COR-L47 (cell line): ENCODE measurements at places on chromosomes 7 and 10.

DNA sequence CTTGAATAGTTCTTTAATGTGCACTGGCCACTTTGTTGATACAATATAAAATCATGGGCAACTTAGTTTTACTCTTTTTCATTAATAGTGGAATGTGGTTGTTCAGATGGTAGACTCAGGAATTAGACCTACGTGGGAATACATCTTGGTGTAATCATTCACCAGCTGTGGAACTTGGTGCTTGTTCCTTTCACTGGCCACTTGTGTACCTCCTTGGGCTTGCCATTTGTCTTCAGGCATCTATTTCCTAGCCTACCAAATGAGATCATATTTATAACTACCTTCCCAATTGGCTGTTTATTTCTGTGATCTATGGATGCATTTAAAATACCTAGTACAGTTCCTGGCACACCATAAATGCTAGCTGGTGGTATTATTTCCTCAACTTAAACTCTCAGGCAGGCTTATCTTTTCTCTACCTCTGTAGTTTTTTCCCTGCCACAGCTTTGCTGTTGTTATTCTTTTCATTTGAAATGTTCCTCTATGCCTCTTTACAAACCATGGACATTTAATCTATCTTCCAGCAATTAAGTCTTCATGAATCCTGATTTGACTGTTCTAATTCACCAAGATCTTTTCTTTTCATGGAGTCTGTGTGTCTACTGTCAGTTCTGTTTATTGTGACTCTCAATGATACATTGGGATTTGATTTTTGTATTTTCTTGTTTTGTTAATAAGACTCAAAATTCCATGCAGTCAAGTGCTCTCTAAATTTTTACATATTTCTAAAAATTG lies 113.0 kb downstream of the ADAM22 start:
- no peak for DNase-seq

- DNase-seq: no peak
These were observed 300.6 kb downstream of the ZEB1 start for GRCh38 chr10:31619531-31620061.

DNA sequence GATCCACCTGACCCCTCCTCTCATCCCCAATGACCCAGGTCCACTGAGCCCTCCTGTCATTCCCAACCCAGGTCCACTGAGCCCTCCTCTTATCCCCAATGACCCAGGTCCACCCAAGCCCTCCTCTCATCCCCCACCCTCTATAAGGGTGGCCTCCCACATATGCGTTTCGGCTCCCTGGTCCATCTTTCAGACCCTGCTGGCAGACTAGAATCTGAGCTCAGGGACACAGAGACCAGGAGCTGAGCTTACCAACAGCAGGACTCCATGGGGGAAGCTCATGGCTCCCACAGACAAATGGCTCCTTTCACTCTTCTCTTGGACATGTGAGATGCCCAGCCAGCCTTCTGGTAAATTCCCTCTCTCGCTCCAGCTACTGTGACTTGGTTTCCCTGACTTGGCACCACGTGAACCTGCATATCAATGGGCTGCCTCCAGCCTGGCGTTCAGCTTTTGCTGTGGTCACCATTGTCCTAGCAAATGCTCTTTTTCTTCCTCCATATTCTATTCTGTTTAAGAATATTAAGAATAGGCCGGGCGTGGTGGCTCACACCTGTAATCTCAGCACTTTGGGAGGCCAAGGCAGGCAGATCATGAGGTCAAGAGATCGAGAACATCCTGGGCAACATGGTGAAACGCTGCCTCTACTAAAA lies 24.8 kb upstream of the INPP5A start:
- no peak for DNase-seq

GRCh38 chr7:142513178-142513955 lies 235.9 kb upstream of the PRSS1 start:
- no peak for DNase-seq

- DNase-seq: no peak
These were observed 29.7 kb downstream of the PPIF start for GRCh38 chr10:79376751-79377556.

GRCh38 chr7:2930310-2931033 lies 86.4 kb upstream of the GNA12 start:
- no peak for DNase-seq

DNA sequence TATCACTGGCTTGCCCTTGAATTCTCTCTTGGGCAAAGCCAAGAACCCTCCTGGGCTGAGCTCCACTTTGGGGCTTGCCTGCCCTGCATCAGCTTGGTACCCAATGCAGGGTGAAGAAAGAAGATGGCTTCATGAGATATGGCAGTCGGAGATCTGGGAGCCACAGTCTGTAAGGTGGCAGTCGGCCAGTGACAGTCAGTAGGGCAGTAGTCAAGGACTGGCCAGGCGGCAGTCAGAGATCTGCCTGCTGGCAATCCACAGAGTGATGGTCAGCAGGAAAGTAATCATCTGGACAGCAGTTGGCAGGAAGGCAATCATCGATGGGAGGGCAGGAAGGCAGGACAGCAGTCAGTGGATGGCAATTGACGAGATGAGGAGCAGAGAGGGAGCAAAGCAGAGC lies 32.6 kb upstream of the CNNM1 start:
- no peak for DNase-seq

DNA sequence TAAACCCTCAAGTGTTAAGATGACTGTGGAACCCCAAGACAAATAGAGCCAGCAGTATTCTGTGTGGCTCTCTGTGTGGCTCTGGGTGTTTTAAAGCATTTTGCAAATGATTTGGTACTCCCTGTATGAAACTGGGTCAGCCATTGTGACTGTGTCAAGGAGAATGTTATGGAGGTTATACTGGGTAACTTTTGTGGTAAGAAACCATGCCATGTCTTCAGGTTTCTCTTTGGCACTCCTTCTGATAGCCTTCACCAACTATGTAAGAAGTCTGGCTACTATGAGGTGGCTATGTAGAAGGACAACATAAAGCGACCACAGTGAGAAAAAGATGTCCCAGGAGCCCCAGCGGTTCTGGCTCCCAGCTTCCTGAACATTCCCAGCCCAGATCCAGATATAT lies 226.6 kb upstream of the RHOBTB1 start:
- DNase-seq: no peak

GRCh38 chr10:75187961-75188426 lies 22.6 kb upstream of the VDAC2 start:
- peak; percentile 18 for DNase-seq

- no peak for DNase-seq
These were observed 21.6 kb upstream of the SAR1A start for GRCh38 chr10:70191972-70192305.

DNA sequence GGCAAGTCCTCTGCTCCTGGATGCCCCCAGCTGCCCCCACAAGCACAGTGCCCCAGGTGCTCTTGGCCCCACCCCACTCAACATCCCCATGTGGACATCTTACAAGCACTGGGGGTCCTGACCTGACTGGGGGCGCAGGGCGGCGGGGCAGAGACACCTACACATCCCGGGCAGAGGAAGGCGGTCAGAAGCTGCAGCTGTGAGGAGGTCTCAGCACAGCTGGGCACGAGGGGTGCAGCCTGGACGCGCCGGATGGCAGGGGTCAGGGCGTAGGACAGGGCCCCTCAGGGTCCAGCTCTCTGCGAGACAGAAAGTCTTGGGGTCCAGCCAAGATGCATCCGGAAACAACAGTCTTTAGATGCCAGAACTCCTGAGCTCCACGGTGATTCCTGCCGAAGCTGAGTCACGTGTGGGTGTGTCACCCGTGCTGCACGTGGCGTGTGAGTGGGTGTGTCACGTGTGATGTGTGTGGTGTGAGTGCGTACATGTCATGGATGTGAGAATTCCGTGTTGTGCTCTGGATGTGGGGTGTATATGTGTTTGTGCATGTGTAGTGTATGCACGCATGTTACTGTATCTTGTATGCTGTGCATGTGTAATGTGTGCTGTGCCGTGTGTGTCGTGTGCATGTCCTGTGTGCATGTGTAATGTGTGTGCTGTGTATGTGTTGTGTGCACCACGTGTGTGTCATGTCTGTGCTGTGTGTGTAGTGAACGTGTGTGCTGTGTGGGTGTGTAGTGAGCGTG lies 5.1 kb downstream of the VENTX start:
- DNase-seq: no peak

DNA sequence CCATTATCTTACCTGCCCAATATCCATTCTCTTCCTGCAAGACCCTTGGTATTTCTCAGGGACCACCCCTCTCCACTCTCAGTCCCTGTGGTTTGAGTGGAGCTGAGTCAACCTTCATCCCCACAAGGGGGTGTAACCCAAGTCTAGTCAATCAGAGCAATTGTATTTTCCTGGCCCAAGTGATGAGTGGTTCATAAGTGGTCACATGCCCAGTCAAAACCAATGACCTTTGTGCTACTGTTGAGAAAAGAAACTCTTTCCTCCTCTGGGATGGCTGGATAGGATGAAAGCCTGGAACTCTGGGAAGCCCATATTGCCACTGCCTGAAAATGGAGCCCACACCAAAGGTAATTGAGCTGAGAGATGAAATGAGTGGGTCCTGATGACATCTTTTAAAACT lies 93.6 kb downstream of the SNX10 start:
- no peak for DNase-seq

GRCh38 chr7:148447221-148447849 lies 143.2 kb upstream of the C7orf33 start:
- DNase-seq: no peak

DNA sequence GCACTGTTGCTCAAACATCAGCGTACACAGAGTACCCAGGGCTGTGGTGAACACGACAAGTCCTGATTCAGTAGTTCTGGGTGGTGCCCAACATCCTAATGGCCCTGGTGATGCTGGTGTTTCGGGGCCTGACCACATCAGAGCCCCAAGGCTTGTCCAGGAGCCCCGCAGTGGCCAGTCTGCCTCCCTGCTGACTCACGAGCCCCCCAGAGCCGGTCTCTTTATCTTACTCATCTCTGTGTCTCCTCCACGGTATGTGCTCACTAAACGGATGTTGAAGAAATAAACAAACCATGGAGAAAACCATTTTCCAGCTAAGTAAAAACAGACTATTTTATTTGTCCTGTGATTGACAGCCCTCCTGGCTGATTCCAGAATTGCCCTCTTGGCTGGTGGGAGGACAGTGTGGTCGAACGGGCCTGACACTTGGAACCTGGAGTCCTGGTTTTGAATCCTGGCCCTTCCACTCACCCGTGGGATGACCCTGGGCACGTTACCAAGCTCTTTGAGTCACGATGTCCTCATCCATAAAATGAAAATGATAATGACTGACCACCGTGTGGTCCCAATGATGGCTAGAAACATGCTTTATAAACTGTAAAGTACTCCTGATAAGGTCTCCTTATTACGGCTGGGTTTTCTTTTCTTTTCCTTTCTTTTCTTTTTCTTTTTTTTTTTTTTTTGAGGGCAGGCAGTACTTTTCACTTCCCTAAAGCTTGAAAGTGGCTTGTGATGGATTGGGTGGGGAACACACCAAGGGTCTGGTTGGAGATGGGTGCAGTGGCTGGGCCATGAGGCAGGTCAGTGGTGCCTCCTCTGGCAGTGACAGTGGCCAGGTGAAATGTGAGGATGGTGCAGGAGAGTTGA lies 5.7 kb downstream of the HIP1 start:
- DNase-seq: no peak

DNA sequence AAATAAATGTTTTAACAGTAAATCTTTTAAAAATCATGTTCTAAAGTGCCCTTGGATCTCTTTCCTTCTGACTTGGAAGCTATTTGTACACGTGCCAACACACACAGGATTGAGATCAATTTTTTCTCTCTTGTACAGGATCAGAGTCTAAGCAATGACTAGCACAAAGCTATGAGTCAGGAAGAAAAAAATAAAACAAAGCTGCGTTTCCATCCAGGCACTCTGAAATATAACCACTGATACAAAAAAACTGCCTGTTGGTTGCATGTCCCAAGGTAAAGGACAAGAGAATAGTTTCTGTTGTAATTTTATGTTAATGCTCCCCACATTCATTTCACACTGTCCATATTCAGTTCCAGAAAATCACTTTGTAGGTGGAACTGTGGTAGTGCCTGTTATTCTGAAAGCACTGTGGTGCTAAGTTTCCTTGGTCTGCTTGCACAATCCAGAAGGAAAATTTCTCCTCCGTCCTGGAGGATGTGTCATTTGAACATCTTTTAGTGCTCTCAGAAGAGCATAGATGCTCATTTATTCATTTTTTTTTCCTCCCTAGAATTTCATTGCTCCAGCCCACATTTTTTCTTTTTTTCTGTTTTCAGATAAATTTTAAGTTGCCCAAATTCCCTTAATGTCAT lies 113.4 kb downstream of the PLXDC2 start:
- no peak for DNase-seq
